ENCODE measurements at places on chromosomes 6 and 20.

DNA sequence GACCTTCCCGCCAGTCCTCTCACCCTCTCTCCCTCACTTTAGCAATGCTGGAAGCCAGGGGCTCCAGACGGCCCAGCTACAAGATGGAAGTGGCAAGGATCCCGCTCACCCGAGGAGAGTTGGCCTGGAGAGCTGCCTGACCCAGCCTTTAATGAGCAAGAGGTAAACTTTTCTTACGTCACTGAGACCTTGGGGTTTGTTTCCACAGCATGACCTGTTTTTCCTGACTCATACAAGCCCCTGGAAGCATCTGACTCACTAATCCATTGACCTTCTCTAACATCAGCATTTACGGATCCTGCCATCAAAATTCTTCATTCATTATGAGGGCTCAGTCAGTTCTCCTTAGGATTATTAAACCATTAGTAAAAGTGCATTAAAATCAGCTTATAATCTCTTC, 120.4 kb downstream of the MYLK4 start:
- peak; percentile 100 for DNase-seq

DNA sequence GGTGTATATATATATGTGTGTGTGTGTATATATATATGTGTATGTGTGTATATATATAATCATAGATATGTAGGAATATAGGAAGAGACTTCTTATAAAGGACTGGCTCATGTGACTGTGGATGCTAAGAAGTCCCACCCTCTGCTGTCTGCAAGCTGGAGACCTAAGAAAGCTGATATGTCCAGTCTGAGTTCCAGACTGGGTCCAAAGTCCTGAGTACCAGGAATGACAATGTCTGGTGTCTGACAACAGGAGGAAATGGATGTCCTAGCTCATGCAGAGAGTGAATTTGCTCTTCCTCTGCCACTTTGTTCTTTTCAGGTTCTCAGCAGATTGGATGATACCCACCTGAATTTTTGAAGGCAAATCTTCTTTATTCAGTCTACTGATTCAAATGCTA, 7.1 kb downstream of the ALDH5A1 start:
- no peak for DNase-seq

DNA sequence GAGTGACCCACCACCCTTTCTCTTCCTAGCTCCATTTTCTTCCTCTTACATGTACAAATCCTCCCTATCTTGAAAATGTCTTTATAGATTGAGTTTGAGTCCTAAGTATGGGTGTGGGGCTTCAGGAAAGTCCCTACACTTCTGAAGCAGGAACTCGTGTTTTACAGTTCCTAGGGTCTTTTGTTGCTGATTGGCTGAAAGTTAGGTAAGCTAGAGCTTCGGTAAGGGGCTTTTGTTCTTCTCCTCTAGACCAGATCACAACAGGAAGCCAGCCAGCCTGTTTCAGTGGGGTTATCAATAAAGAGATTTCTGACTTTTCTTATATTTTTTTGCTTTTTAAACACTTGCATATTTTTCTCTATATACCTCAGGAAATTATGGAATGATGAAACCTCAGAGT, 51.3 kb downstream of the CNR1 start:
- DNase-seq: no peak

DNA sequence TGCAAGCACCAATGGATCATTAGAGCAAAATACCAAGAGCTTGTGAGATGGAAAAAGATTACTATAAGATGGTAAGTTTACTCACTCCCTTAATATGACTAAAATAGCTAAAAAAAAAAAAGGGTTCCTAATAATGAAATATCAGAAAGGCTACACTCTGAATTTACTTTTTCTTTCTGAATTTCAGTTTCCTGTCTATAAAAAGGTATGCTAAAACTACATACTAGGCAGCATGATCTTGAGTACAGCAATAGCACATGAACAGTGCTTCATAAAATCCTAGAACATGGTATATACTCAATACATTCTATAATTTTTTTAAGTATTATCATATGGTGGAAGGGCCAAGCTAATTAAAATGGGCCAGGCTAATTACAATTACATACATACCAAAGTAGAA, 24.0 kb upstream of the FAM135A start:
- DNase-seq: no peak

GRCh38 chr20:22371843-22372242, 212.5 kb downstream of the FOXA2 start:
- DNase-seq: no peak

GRCh38 chr6:33197431-33198048, 2.9 kb downstream of the RXRB start:
- DNase-seq: peak; percentile 45

GRCh38 chr6:38179794-38180430, 360.4 kb downstream of the ZFAND3 start:
- no peak for DNase-seq

GRCh38 chr6:40180271-40180670, 246.0 kb upstream of the MOCS1 start:
- no peak for DNase-seq

- DNase-seq: no peak
Observed at GRCh38 chr20:34104059-34104458, 8.0 kb downstream of the EIF2S2 start.

DNA sequence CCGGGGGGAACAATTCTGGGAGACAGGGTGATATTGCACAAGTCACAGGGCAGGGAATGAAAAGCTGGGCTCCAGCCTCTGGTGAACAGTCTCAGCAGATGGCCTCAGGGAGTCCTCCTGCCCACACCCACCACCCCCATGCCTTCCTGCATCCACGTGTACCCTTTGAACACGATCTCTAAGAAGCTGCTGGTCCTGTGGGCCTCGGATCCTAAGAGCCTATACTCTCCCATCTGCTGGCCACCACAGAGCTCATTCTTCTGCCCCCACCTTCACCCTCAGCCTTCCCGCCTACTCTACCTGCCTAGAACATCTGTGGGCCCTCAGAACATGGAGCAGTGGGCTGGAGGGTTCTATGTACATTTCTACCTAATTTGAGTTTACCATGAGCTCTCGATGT, 60.3 kb downstream of the TRERF1 start:
- no peak for DNase-seq

DNA sequence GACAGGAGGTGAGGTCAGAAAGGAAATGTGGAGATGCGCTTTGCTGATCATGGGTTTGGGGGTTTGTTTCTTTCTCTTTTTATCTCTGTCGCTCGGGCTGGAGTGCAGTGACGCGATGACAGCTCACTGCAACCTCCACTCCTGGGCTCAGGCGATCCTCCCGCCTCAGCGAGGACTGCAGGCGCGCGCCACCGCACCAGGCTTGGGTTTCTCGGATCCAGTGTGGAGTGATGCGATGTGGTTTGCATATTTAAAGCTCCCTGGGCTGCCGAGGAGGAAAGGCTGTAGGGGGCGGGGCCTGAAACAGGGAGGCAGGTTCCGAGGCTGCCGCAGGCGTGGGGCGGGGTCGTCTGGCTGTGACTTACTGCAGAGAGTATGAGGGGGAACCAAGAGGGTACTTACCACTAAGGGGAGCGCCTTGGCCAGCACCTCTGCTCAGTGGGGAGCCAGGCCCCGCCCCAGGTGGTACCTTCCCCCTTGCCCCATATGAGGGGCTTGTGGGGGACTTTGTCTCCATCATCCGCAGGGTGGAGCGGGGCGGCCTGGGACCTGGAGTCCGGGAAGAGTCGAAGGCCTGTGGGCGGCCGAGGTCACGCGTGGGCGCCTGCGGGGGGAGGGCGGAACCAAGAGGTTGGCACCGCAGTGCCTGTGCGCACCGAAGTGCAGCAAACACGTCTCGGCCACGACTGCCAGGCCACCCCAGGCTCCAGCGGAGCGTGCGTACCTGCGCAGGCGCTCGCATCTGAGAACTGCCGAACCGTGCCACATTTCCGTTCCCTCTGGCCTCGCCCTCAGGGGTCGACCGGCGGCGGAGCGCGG, 12.7 kb upstream of the BAK1 start:
- DNase-seq: no peak

GRCh38 chr6:52426667-52427066, 6.5 kb downstream of the EFHC1 start:
- no peak for DNase-seq
